ENCODE measurements at places on chromosomes 12 and 14.

- no peak for DNase-seq
These were observed 139.8 kb upstream of the NOS1 start for GRCh38 chr12:117501076-117501869.

GRCh38 chr12:25689996-25690501, 137.0 kb upstream of the LMNTD1 start:
- DNase-seq: no peak

DNA sequence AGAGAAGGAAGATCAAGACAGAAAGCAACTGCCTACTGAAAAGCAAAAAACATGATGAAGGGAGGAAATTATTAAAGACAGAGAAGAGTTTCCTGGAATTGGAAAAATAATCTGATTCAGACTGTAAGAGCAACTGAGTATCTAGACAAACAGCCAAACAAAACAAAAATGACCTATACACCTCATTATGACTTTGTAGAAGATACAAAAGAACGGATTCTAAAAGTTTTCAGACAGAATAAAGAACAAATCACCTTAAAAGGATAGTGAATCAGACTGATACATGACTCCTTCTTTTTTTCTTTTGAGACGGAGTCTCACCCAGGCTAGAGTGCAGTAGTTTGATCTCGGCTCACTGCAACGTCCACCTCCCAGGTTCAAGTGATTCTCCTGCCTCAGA, 10.4 kb downstream of the OSBPL8 start:
- no peak for DNase-seq

- DNase-seq: no peak
These were observed 13.3 kb upstream of the PZP start for GRCh38 chr12:9221483-9221882.

- no peak for DNase-seq
These were observed 97.2 kb downstream of the ZC3H14 start for GRCh38 chr14:88660056-88660455.

DNA sequence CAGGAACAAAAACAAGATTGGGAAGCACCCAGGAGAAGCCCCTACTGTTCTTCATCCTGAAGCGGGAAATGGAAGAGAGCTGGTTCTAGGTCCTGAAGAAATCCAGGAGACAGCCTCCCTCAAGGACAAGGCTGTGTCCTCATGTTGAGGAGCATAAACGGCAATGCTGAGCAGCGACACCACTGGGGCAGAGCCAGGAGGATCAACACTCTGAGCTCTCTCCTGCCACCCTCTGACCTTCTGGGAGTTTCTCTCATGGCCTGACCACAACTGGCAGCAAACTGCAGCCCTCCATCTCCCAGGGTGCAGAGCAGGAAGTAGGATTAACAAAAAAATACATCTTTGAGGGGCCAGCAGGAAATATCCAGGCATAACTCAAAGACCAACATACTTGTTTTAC, 1292.2 kb upstream of the TMEM132C start:
- no peak for DNase-seq

DNA sequence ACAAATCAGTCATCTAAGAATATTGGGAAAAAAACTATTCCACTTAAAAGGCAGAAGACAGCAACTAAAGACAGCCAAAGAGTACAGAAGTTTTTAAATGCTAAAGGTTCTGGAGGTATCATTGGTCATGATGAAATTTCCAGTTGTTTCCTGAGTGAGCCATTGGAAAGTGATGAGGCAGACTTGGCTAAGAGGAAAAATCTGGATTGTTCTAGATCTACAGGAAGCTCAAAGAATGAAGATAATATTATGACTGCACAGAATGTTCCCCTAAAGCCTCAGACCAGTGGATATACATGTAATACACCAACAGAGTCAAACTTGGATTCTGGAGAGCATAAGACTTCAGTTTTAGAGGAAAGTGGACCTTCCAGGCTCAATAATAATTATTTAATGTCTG, 22.8 kb downstream of the GALNT4 start:
- no peak for DNase-seq

All from stimulated activated effector memory CD8-positive, alpha-beta T cell treated with anti-CD3 and anti-CD28 coated beads, Interleukin-12 subunit alpha, Interleukin-12 subunit beta, amount 100 ng/mL, for 72 hours (primary cell).